ENCODE measurements at places on chromosomes 3 and 15.

DNA sequence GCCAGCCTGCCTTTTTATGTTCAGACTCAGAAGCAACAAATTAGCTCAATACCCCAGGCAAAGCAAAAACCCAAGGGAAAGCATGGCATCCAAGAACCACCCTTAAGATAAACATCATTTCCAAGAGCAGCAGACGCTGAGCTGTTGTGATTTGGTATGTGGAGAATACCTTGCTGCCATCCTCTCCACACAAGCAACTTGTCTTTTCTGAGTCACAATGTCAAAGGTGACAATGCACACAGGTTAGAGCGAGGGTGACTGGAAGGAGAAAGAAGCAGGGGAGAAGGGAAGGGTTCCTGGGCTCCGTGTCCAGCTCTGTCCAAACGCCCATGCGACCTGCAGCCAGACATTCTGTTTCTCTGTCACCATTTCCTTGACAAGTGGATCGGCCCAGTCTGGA, 6.0 kb downstream of the PCSK6 start:
- DNase-seq, result no peak

DNA sequence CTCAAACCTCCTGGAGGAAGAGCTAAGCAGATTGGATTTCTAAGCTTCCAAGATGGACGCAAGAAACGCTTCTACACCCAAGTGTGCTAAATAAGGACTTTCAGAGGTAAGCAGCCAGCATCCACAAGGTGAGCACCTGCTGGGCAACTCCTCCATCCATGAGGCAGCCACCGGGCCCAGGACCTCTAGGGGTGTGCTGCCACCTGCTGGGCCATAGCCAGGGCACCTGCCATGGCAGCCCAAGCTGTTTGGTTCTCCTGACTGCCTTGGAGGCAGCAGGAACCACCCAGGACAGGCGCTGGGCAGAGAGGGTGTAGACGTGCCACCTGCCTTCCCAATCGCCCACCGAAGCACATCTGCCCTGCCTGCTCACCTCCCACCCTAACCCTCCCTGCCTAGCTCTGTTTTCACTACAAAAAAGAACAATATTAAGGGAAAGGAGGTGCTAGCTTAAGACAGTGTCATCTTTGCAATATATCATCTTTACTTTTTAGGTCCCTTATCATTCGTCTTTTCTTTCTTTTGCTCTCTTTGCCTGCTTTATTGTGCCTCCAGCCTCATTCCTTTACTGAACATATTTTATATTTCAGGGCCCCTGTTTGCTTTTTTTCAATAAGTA, 12.9 kb downstream of the C15orf62 start:
- no peak for DNase-seq

DNA sequence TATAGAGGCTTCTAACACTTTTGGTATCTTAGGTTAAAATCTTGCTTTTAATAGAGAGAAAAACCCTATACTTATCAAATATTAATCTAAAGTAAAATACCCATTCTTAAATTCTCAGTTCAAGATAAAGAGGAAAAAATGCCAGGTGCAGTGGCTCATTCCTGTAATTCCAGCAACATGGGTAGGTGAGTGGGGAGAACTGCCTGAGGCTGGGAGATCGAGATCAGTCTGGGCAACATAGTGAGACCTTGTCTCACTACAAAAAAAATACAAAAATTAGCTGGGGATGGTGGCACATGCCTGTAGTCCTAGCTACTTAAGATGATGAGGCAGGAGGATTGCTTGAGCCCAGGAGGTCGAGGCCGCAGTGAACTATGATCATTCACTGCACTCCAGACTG, 135.8 kb downstream of the CLASP2 start:
- no peak for DNase-seq

GRCh38 chr3:192273697-192274010, 453.7 kb downstream of the FGF12 start:
- no peak for DNase-seq

- no peak for DNase-seq
These were observed 7.5 kb downstream of the GNB5 start for GRCh38 chr15:52183562-52184173.

- no peak for DNase-seq
These were observed 29.6 kb downstream of the GADL1 start for GRCh38 chr3:30864836-30865235.

DNA sequence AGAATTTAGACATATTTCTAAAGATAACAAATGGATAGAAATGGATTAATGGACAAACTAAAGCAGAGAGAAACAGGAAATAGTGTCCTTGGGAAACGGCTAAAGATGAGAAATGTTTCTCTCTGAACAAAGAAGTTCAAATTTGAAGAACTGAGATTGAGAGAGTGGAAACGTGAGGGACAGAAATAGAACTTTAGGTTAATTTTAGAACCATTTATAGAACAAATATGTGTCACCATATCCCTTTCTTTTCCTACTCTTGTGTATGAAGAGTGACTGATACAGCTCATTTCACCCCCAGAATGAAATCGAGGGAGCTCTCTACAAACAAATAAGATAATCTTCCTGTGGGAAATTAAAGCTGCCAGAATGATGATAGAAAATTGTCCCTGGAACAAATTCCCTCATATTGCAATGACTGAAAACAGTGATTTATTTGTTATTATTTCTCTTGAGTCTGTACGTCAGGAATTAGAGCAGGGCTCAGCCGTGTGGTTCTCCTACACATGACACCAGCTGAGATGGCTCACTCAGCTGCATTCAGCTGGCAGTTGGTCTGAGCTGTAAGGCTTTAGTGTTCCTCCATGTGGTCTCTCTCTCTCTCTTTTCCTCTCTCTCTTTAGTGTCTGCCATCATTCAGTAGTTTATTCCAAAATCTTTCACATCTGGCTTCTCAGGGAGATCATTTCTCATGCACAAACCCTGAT, 46.6 kb upstream of the ARPP21 start:
- no peak for DNase-seq

GRCh38 chr3:22269831-22270230, 518.8 kb upstream of the ZNF385D start:
- DNase-seq, result peak; percentile 59

- DNase-seq, result no peak
These were observed 100.8 kb upstream of the LIPC start for GRCh38 chr15:58330741-58331559.

- no peak for DNase-seq
These were observed 8.8 kb downstream of the UBL7 start for GRCh38 chr15:74451861-74452835.

DNA sequence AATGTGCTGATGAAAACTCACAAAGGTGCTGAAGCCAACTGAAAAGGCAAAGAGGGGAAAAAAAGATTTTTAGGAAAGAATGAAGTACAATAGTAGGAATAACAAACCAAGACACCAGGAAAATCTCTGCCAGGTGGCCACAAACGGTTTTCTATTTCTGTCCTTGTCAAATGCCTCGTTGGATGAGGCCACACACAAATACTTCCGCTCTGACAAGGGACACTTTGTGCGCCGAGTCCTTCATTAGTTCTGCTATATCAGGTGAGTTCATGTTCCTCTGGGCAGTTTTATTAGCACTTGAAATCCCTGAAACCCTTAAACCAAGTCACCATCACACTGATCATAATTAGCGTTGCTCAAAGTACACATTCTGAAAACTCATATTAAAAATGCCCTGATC, 373.1 kb downstream of the VPS13C start:
- DNase-seq, result no peak

DNA sequence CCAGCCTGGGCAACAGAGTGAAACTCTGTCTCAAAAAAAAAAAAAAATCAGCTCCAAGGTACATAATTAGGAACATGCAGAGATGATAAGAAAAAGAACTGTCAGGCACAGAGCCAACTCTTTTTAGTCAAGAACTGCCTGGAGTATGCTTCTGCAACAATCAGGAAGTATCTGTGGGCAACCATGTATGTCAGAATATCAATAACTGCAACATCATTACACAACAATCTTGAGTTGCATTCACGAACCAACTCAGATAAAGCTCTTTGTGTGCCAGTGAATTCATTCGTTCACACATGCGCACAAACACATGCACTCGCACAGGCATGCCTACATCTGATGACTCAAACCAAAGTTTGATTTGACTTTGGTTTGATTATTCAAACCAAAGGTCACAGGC, 32.1 kb downstream of the EFHB start:
- DNase-seq, result no peak

DNA sequence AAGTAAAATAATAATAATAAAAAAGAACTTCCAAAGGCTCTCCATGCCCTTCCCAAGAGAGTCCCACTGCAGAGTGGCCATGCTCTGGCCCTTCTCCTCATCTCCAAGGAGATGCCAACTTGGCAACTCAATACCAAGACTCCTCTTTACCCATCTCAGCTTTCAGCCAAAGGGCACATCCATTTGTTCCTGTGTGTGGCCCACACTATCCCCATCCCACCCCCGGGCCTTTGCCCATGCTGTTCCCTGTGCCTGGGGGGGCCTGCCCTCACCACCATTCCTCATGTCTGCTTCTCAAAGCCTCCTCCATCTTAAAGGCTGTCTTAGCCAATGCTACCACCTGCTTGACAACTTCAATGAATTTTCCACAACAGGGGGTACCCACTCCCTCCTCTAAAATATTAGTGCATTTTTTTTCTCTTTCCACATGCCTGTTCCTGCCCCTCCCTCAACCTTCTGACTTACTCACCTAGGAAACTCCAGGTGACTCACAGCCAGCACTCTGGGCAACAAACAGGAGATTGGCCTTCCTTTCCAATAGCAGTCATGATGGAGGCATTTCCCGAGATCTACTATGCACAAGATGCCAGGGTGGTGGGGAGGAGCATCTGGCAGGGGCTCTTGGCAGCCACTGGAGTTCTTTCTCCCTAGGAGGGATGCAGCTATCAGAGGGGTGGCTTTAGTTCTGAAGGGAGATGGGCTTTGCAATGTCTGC, 109.4 kb upstream of the SMAD3 start:
- DNase-seq, result no peak

- no peak for DNase-seq
These were observed 157.8 kb downstream of the MECOM start for GRCh38 chr3:169505577-169506230.

DNA sequence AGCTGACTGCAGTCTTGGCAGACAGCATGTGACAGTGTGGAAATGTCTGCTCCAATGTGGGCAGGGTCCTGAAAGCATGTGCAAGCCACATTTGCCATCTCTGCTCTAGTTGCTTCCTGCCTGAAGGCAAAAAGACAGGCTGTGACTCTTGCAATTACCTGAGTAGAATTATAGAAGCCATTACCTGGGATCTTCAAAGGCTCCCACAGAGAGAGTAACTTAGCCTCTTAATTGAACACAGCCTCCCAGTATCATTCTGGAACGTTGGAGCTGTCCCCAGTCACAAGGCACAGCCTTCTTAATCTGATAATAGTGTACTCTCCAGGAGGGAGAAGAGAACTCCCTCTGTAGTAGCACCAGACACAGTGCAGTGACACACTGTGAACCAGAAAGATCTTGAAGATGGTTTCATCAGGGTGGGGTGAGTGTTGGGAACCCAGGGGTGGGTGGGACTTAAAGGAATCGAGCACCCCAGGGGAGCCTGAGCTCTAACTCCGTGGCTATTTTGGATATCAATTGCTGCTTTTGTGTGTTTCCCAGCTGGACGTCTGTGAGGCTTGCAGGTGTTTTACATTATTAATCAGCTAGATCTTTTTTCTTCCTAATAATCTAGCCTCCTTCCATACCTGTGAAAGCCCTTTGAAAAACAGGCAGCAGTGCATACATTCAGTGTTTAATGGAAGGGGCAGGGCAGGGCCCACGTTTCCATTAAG, 40.6 kb upstream of the GLCE start:
- no peak for DNase-seq

- DNase-seq, result no peak
These were observed 525.2 kb downstream of the CADM2 start for GRCh38 chr3:85483986-85484385.

DNA sequence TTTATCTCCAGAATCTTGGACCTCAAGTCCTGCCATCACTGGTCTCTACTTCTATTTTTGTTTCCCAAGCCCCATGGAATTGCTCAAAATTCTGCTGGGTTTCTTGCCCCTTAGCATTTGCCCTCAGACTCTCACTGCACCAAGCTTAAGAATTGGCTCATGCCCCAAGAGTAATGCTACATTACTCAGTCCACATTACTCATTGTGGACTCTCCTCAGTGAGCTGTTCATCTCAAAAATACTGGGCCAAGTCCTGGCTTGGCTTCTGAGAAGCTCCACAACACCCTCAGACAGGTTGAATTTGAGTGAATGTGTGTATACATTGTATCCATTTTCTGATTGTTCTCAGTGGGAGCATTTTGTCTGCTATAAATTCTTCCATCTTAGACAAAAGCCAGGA, 364.4 kb upstream of the ARHGEF26 start:
- no peak for DNase-seq

GRCh38 chr3:189941679-189942078, 179.0 kb downstream of the P3H2 start:
- DNase-seq, result no peak

- no peak for DNase-seq
These were observed 33.5 kb upstream of the ZNF639 start for GRCh38 chr3:179289295-179289694.

DNA sequence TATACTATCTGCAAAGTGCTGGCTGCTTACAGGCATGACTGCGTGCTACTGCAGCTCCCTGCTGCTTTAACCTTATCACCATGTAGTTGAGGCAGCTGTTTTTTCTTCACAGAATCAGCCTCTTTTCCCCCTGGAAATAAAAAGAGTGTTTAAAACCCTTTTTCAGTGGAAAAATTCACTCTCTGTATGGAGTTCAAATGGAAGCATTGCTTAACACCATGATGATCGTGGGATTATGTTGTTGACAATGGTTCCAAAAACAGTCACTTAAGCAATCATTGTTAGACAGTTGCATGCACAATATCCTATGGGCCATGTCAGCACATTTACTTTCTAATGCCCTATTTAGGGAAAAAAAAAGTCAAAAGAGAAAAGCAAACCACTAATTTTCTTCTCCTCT, 536.4 kb downstream of the UNC13C start:
- DNase-seq, result no peak

GRCh38 chr15:89361451-89362202, 27.0 kb upstream of the POLG start:
- DNase-seq, result peak; percentile 22

- no peak for DNase-seq
These were observed 861.6 kb downstream of the ROBO1 start for GRCh38 chr3:78906245-78906644.

DNA sequence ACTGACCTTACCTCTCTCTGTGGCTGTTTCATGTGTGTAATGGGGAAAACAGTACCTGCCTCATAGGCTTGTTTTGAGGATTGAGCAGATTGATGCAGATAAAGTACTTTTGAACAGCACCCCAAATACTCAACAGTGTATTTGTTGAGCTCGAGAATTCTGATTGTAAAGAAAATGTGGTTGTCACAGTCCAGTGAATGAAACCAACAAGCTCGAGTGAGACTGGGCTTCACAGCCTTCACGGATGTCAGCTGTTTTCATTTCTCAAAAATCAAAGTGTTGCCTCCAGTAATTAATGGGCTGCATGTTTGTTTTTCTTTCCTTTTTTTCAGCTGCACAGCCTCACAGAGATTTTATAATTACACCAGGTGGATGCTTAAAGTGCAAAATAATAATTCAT, 43.7 kb downstream of the PARP15 start:
- no peak for DNase-seq
